ENCODE measurements at places on chromosomes 12 and 14. TPM values are rescaled to one million over a fixed set of nuclear protein-coding genes. Genes with fewer than 3 reads are reported as not detected.

DNA sequence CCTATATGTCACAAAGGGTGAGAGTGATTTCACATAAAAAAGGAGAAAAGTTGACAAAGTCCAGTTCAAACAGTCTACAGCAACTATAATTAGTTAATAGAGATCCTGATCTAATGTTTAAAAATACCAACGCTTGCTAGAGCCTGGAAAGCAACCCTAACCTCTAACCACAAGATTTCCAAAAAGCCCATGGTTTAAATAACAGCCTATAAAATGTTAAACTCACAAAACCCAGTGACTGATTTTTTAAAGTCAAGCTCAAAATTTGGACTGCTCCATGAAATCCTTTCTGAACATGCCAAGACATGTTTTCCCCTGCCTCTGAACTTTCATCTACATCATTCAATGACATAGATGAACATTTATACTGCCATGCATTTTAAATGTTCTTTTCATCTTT lies 81.6 kb downstream of the PLEKHG7 start:
- no peaks in the 10 kb centered on the region for H3K27me3 ChIP-seq
- no peak overlapping the region for H3K4me3 ChIP-seq
- H3K4me1 ChIP-seq, result peaks cover 2% of the 10 kb centered on the region
- no peak overlapping the region for H3K27ac ChIP-seq
- peaks cover 2% of the 10 kb centered on the region for H3K36me3 ChIP-seq

- no peak overlapping the region for H3K4me3 ChIP-seq
- H3K4me1 ChIP-seq, result no peaks in the 10 kb centered on the region
- DNase-seq, result no peak
- no peaks in the 10 kb centered on the region for H3K27me3 ChIP-seq
- no peak overlapping the region for H3K27ac ChIP-seq
- no peaks in the 10 kb centered on the region for H3K36me3 ChIP-seq
Observed at GRCh38 chr12:40921563-40922163, 229.4 kb downstream of the CNTN1 start.

DNA sequence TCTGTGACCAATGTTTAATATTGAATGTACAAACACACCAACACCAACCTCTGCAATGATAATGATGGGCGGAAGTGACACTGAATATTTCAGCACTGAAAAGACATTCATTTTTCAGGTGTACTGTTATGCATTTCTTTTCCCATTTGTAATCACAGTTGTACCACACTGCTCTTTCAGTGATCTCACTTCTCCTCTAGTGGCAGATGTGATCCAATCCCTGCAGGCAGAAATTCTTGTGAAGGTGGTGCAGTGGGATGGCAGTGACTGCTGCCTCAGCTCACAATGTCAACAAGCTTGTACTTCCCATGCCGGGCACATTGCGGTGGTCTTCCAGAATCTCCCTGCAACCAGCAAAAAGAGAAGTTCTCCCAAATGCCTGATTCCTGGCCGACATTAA lies 23.0 kb upstream of the ERGIC2 start:
- H3K27me3 ChIP-seq, result no peaks in the 10 kb centered on the region
- DNase-seq, result no peak
- no peak overlapping the region for H3K27ac ChIP-seq
- H3K4me3 ChIP-seq, result no peak overlapping the region
- H3K36me3 ChIP-seq, result no peaks in the 10 kb centered on the region
- H3K4me1 ChIP-seq, result no peaks in the 10 kb centered on the region

DNA sequence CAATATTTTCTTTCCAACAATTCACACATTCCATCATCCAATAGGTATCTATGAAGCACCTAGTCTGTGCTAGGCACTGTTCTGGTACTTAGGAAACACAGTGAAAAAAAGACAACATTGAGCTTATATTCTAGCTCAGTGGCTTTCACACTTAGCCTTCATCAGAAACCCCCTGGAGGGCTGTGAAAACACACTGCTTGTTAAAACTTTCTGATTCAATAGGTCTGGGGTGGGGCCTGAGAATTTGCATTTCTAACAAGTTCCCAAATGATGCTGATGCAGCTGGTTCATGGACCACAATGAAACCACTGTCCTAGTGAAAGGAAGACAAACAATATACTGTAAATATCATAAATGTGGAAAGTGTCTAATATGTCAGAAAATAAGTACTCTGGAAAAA lies 5.9 kb downstream of the VTI1B start:
- DNase-seq, result no peak
- H3K27ac ChIP-seq, result peak overlapping the region; percentile 28
- peaks cover 10% of the 10 kb centered on the region for H3K4me1 ChIP-seq

The HOXC12 gene
- total RNA-seq, result not detected

Measured in progenitor cell of endocrine pancreas (in vitro differentiated cells).